Stimulated activated CD8-positive, alpha-beta memory T cell treated with anti-CD3 and anti-CD28 coated beads, Interleukin-15, amount 100 ng/mL, for 24 hours (primary cell): ENCODE measurements at places on chromosomes 12 and 14.

- no peak for DNase-seq
Observed at GRCh38 chr14:53824061-53824460, 132.6 kb downstream of the BMP4 start.

DNA sequence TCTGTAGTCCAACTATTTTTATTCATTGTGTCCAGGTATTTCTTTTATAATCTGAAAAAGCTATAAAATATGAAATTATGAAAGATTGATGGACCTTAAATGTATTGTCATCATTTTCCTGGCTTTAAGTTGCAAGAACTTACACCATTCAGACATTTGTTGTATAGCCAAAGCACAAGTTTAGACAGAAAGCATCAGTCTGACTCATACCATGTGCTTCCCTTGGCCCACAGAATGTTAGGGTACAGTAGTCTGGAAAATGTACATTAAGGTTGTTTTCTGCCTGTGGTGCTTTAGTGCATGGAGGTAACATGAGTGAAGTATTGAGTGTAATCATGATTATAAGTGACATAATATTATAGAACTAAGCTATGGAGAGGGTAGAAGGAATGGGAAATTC lies 1002.5 kb downstream of the BCL11B start:
- DNase-seq = no peak

DNA sequence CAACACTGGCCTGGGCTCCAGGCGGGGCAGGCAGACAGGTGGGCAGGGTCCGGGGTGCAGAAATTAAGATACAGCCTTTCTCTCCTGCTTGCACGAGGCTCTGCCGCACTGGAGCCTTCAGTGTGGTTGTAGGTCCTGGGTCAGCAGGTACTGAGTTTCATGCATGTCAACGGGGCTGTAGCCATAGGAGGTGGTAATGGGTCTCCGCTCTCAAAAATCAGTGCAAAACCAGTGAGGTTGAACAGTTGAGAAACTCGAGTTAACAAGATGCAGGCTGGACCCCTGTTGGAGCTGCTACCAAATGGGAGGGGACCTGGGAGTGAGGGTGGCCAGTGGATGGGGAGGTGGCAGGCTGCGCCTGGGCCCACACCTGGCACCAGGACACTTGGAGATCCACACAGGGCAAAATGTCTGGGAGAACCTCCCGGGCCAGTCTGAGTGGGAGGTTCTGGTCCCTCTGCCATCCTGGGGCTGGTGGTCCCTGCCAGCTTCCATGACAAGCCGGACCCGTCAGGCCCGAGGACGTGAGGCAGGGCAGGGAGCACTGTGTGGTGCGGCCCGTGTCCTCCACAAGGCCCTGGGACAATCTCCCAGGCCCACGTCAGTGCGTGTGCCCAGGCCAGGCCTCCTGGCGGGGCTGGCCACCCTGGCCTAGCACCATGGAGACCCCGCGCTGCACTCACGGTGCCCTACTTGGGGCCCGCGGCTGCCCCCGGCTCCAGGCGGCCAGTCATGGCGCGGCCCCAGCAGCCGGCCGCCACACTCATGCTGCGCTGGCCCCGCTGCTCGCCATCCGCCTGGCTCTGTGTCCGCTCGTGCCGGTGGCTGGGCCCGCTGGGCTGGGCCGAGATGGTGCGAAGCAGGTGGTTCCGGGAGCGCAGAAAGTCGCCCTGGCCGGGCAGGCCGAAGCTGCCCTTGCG lies 5.1 kb downstream of the ARL6IP4 start:
- no peak for DNase-seq

GRCh38 chr12:70508178-70508577 lies 129.1 kb downstream of the PTPRB start:
- no peak for DNase-seq

GRCh38 chr14:33780035-33780434 lies 170.8 kb downstream of the EGLN3 start:
- DNase-seq = no peak

- no peak for DNase-seq
Observed at GRCh38 chr12:109461846-109462756, 15.0 kb downstream of the KCTD10 start.

DNA sequence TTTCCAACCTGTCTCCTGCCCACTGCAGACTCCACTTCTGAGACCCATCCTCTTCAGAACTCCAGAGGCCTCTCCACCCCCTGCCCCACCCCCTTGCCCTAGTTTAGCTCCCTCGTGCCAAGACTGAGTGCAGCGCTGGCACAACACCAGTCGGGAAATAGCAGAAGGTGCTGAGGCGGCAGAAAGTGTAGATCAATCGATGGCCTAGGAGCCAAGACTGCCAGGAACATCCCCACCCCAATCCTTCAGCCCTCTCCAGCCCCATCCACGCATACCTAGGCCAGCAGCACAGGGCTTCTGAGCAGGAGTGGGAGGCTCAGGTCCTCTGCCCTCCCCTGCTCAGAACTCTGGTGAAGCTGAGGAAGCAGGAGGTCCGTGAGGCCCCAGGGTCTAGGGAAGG lies 1.1 kb downstream of the CPNE6 start:
- no peak for DNase-seq

GRCh38 chr14:76946753-76947077 lies 81.8 kb downstream of the IRF2BPL start:
- no peak for DNase-seq

GRCh38 chr14:65392296-65392695 lies 20.2 kb upstream of the FUT8 start:
- DNase-seq = no peak

GRCh38 chr12:27999521-27999920 lies 27.0 kb upstream of the PTHLH start:
- no peak for DNase-seq

- no peak for DNase-seq
Observed at GRCh38 chr12:69102856-69103255, 136.5 kb upstream of the CPSF6 start.

- DNase-seq = no peak
Observed at GRCh38 chr14:36070031-36070719, 106.3 kb downstream of the PTCSC3 start.

- DNase-seq = no peak
Observed at GRCh38 chr12:63085120-63085519, 65.9 kb downstream of the AVPR1A start.

DNA sequence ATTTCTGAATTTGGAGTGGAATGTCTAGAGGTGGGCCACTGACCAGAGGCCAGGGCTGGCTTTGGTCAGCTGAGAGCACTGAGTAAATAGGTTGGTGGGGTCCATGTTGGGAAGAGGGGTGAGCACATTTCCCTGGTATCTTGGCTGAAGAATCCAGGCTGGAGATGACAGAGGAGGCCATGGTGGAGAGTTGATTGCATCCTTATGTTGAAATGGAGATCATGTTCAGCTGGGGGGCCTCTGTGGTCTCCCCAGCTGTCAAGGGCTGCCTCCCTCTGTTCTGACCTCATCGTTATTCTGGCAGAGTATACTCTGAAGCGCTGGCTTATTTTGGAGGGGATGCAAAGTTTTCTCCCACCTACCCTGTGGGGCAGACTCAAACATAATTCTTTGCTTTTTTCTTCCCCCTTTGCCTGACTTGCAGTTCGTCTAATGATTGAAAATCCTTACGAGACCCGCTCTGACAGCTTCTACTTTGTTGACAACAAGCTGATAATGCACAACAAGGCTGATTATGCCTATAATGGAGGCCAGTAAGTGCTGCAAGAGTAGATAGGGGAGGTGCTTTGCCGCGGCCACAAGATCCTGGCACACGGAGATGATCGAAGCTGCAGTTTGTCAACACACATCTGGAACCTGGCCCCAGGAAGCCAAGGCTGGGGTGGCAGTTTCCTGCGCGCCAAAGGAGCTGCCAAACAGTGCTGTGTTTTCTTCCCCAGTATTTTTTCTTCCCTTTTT lies 6.0 kb upstream of the ACADS start:
- DNase-seq = no peak

GRCh38 chr12:30151831-30152230 lies 368.1 kb upstream of the TMTC1 start:
- DNase-seq = no peak

- DNase-seq = no peak
Observed at GRCh38 chr12:26711569-26711968, 121.4 kb downstream of the ITPR2 start.

DNA sequence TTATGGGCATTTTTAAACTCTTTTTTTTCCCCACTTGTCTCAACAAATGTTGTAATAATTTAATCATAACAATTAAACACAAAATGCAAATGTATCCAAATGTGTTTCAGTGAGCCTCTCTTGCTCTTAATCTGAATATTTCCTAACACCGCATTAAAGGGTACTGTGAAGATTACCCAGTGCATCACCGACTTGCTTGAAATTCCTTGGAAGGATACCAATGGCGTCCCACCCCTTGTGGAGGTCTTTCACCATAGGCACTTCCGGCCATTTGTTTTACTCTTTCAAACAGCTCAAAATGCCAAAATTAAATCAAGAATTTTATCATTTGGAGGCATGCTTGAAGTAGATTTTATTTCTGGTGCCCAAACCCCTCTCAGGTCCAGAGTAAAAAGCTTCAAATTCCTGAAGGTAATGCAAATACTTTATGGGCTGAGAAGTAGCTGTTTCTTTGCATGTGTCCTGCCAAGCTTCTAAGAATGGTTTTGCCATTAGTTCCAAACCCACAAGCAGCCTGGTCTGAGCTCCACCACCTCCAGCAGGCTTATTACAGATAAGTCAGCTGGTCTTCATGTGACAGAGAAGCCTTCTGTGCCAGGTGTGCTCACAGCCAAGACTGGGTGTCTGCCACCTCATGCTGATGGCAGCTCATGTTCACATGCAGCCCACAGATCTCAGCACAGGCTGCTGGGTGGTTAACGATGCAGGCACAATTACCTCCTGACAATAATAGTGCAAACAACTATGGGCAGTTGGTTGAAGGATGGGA lies 16.4 kb upstream of the NUDT4 start:
- DNase-seq = no peak

- no peak for DNase-seq
Observed at GRCh38 chr14:66498311-66498710, 9.6 kb upstream of the GPHN start.

- no peak for DNase-seq
Observed at GRCh38 chr14:29652571-29652970, 275.1 kb downstream of the PRKD1 start.

DNA sequence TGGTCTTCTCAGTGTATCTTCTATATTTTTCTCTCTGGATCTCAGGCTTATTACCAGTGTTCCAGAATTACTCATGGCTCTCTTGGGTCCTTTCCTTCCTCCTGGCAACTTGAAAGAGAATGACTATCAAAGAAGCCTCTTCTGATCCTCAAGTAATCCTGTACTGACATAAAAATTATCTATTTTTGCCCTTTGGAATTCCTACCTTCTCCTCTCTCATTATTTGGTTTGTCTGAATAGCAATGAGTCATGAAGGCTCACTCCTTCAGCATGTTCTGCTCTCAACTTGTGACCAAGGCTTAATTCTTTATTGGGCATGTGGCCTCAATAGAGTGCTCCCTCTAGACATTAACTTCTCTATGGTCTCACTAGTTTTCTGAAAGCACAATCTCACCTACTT lies 553.6 kb upstream of the ATP2B1 start:
- no peak for DNase-seq

DNA sequence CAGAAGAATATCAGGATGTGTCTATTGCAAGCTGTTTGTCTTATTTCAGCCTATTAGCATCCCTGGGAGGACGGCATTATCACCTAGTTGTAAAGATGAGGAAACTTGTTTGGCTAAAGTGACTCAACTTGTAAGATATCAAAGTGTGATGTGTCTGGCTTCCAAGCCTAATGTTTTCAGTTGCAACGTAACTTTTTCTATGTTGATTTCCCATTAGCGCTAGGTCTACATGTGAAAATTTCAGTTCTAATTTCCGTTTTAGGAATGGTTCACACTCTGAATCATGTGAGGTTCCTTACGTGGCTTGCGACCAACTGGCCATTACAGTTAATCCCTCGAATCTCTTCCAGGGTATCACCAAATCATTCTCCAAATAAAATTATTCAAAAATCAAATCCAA lies 58.0 kb downstream of the LLPH start:
- DNase-seq = no peak

- DNase-seq = peak; percentile 46
Observed at GRCh38 chr12:51323966-51324895, at the start of gene BIN2. BIN2 (minus strand) TSS chr12:51324174; CDS start chr12:51324102, 72 bp downstream.

- no peak for DNase-seq
Observed at GRCh38 chr14:55760789-55761566, 181.0 kb downstream of the KTN1 start.

DNA sequence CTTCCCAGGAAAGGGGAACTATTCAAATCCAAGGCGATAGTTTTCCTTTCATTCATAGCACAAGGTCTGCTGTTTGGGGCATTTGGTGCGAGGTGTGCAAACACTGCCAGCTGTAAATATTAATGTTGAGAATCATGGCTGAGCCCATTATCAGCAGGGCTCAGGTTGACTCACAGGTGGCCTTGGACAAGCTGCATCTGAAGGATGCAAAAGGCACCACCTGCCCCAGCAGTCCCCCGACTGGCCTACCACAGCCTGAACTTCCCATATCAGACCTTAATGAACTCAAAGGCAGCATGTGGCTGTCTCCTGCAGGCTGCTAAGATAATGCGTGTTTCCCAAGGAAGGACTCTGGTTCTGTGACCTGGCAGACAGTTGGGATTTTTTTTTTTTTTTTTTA lies 93.3 kb upstream of the MAP1LC3B2 start:
- DNase-seq = no peak

- DNase-seq = no peak
Observed at GRCh38 chr14:28785096-28785952, 18.7 kb downstream of the FOXG1 start.

GRCh38 chr12:83886479-83886878 lies 1026.1 kb downstream of the SLC6A15 start:
- no peak for DNase-seq

GRCh38 chr12:65614259-65614889 lies 209.9 kb upstream of the HMGA2 start:
- DNase-seq = no peak

DNA sequence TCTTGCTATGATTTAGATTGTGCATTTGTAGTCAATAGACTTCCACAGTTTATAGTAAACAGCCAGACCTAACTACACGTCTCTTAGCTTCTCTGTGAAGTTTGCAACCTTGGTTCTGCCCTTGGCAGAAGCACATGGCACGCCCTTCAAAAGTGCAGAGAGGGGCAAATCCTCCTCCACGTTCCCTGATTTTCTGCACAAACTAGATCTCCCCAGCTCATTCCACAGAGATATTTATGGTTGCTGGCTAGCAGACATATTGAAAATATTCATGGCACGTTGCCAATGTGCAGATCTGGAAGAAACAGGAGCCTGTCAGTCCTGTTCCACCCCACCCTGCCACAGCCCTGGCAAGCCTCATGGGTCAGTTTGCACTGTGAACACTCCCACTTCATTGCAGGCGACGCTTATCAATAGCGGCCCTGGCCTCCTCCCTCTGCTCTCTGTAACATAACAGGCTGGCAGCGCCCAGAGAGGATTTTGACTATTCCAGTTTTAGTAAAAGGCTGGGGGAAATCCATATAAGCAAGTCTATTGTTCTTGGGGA lies 6.5 kb upstream of the LGALS3 start:
- DNase-seq = no peak
